ENCODE measurements at places on chromosomes 11 and 22.

GRCh38 chr11:34313099-34313517 lies 44.7 kb downstream of the ABTB2 start:
- DNase-seq: no peak

GRCh38 chr11:18324381-18324780 lies 2.0 kb downstream of the GTF2H1 start:
- no peak for DNase-seq

DNA sequence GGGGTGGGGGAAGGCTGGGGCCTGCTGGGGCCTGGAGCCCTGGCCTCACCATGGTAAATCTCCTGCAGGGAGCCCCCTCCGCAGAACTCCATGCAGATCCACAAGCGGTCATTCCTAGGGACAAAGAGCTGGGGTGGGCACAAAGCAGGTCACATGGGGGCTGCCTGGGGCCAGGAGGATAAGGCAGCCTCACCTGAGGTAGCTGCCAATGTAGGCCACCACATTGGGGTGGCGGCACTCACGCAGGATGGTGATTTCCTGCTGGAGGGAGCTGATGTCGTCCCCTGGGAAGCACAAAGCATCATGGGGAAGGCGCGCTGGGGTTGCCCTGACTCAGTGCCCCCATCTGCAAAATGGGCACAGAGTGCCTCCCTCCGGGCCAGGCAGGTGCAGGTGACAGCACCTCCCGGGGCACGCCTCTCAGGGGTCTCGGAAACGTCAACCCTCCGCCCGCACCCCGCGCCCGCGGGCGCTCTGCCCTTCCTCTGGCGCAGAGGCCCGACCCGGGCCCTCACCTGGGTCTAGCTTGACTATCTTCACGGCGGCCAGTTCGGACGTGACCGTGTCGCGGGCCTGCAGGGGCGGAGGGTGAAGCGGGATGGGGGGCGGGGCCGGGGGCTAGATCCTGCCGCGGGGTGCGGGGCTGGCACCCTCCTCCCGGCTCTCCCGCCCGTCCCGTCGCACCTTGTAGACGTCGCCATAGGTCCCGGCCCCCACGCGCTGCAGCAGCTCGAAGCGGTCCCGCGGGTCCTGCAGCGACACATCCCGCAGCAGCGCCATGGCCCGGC lies 450 bp downstream of the MAP4K2 start:
- no peak for DNase-seq

GRCh38 chr11:66546368-66546965 lies at the start of gene ACTN3:
Gene ACTN3 (plus strand): TSS chr11:66546903. CDS start chr11:66546938, 35 bp downstream.
- DNase-seq: no peak

DNA sequence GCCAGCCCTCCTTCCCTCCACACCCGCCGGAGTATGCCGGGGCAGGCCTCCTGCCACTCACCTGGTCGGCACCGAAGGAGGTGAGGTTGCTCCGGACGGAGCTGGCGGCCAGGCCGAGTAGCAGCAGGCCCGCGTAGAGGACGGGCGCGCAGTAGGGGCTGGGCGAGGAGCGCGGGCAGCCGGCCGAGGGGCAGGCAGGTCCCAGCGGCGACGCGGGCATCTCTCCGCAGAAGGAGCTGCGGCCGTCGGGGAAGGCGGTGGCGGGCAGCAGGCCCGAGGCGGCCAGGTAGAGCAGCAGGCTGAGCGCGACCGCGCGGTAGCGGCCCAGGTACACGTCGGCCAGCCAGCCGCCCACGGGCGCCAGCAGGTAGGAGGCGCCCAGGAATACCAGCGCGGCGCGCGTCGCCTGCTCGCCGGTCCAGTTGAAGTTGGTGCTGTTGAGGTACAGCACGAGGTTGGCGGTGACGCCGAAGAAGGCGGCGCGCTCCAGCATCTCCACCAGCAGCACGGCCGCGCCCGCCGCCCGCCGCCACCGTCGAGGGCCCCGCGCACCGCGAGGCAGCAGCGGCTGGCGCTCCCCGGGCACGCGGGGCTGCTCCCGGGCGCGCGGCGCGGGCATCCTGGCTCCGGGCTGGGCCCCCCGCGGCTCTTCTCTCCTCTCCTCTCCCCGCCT lies 907 bp downstream of the SLC15A3 start:
- DNase-seq: no peak

GRCh38 chr11:111729831-111730311 lies 36.3 kb downstream of the PPP2R1B start:
- no peak for DNase-seq

- no peak for DNase-seq
These were observed 13.7 kb downstream of the MS4A13 start for GRCh38 chr11:60528934-60529333.

DNA sequence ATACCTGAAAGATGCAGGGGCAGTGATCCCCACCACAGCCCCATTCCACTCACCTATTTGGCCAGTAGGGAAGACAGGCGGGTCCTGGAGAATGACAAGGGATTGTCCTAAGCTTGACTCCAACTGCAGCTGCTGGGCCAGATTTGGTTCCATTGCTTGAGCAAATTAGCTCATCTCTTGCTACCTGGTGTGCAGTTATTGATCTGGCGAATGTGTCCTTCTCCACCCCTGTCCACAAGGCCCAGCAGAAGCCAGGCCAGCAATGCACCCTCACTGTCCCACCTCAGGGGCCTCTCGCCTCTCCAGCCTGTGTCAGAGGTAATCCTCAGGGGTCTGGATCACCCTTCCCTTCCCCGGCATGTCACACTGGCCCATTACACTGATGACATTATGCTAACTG lies 23.3 kb downstream of the TSPAN32 start:
- no peak for DNase-seq

DNA sequence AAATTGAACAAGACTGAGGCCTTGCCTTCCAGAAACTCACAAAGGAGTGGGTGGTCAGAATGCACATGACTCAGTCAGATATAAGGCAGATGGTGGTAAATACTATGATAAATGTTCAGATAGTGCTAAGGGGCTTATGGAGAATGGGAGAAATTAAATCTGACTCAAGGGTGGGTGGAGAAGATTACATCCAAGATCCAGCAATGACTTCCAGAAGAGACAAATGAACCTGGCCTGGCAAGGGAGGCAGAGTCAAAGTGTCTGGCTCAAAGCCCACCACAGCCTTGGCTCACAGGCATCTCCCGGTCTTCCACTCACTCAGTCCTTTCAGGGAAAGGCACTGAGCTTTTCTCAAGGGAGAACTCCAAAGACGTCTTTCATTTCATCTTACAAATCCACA lies 6.1 kb upstream of the ZBTB16 start:
- no peak for DNase-seq

DNA sequence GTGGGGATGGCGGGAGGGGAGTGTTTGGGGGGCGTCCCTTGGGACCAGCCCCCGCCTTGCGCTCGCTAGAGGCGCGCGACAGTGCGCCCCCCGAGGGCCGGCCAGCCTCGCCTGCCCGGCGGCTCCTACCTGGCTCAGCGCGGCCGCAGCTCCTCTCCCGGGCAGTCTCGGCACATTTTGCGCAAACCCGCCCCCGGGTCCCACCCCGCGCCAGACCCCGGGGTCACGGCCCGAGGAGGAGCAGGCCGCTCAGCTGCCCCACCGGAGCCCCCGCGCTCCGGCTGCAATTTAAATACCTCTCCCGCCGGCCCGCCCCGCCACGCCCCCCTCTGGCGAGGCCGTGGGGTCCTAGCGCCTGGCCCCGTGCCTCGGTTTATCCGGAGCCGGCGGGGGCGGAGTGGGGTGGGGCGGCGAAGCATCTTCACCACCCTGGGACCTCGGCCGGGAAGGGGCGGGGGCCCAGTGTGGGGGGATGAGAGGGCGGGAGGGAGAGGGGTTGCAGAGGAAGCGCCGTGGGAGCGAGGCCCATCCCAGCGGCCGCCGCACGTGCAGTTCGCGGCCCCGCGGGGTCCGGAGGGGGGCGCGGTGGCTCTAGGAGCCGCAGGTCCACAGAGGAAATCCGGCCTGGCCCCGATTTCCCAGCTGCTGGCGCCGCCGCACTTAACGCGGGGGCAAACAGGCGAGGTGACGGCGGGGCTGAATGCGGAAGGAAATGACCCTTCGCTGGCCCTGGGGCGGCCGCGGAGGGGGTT lies at the start of gene LRRC32:
Gene LRRC32, minus strand, starts transcription at position 263 of the 752 bp plus-strand sequence. CDS start 4,793 bp downstream, outside the sequence.
- peak; percentile 17 for DNase-seq

DNA sequence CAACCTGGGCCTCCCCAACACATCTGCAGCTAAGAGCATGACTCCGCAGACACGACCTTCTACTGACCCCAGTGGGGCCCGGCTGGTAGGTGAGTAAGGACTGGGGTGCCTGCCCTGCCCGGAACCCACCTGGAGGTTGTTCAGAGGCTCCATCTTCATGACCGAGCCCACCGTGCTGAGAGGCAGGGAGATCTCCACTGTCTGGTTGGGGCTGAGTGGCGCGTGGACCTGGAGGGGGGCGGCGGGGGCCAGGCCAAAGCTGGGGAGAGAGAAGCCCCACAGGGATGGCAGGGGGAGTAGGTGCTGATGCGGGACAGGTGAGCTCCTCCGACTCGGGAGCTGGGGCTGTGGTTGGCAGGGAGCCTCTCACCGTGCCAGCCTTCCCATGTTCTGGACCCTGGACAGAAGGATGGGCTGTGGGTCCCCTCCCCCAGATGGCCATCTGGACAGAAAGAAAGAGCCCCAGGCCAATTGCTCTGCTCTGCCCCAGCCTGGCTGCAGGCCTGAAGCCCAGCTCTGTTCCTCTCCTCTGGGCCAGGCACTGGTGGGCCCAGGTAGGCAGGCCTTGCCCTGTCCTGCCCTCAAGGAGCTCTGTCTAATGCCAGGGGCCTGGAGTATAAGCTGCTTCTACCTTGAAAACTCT lies 16.3 kb upstream of the RASL10A start:
- no peak for DNase-seq

DNA sequence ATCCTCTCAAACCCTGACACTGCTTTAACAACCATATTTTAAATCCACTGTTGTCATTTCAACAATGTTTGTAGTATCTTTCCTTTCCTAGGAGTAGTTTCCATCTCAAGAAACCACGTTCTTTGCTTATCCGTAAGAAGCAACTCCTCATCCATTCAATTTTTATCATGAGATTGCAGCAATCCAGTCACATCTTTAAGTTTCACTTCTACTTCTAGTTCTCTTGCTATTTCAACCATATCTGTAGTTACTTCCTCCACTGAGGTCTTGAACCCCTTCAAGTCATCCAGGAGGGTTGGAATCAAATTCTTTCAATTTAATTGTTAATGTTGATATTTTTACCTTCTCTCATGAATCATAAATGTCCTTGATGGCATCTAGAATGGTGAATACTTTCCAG lies 22.4 kb downstream of the CCDC82 start:
- no peak for DNase-seq

DNA sequence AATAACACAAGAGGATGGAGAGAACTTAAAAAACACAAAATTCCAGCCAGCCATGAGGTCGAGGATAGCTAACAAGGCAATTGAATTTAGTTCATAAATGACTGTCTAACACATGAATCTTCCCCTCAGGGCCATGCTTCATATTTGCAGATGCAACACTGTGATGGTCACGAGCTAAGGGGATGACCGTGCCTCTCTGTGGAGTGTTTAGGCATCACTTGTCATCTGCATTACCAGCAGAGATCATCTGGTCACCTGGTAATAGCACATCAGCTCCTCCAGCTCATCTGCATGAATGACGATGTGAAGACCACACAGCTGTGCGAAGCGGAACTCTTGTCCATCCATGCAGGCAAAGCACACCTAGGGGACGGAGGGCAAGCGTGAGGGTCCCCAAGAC lies 20.9 kb upstream of the SLC25A1 start:
- no peak for DNase-seq

- DNase-seq: no peak
These were observed 3.7 kb downstream of the NPTXR start for GRCh38 chr22:38840129-38840528.

DNA sequence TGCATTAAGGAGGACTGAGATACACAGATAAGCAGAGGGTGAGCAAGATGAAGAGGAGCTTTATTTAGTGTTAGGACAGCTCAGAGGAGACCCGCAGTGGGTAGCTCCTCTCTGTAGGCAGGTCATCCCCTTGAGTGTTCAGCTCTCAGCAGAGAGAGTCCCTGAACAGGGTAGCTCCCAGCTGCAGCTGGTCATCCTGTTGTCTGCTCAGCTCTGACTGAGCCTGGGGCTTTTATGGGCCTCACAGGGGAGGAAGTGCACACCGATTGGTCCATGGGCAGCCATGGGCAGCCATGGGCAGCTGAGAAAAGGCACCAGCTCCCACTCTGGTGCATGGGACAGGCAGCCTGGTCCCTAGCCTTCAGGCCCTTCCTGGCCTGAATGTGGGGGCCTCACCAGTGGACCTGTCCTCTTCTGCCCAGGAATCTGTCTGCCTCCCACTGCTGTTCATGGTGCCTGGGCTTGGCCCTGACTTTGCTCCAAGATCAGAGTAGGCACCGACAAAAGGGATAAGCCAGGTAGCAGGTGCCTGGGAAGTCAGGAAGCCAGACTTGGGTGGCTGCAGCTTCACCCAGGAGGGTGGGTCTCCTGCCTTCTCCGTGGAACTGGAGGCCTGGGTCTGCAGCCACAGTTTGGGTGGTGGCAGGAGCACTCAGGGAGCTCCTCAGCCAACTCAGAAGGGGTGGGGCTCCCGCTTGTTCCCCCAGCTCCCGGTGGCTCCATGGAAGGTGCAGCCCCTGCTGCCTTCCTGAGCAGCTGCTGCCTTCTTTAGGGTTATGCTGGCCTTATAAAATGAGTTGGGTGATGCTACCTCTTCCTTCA lies 54.7 kb downstream of the MYEOV start:
- no peak for DNase-seq

- no peak for DNase-seq
These were observed 38.3 kb upstream of the CYP2R1 start for GRCh38 chr11:14930369-14930768.

GRCh38 chr11:73158356-73159051 lies 16.4 kb upstream of the FCHSD2 start:
- DNase-seq: no peak

DNA sequence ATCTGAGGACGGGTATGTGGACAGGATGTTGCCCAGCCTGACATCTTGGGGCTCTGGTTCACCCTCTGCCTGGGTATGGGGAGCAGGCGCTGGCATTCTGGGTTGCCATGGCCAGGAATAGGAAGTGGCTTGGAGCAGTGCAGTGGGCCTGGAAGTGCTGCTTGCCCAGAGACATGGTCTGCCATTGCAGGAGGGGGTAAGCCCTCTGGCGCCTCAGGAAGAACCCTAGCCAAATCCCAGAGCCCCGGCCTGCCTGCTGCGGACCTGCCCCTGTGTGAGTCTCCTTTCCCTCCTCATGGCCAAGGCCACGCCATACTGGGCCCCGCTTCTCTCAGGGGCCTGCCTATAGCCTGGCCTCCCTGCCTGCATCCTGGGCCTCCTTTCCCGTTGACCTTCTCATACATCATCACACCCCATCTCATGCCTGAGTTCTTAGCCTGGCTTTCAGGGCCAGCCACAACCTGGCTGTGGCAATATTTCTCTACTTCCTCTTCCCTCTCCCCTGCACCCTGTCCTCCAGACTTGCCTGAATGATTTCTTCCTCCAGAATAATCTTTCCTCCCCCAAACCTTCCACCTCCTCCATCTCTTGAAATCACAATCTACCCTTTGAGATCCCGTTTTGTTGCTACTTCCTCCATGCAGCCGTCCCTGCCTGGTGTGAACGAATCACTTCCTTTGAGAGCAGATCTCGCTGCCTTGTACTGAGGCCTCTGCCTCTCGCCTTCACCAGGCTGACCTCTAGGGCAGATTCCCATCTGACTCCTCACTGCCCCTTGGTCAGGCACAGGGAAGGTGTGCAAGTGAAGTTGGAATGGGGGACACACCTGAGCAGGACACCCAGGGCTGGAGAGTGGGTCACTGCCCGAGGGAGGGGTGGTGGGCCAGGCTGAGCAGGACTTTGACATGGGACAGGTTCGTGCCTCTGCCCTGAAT lies 5.2 kb downstream of the CAPN5 start:
- DNase-seq: no peak
